ENCODE measurements at places on chromosomes 12 and 14.
A peak's percentile ranks its signal among the peaks of the same experiment; 100 is the strongest.

- DNase-seq, result no peak
Observed at GRCh38 chr14:90671382-90672234, 144.6 kb downstream of the TTC7B start.

GRCh38 chr12:49937639-49938300 lies 12.8 kb upstream of the AQP2 start:
- DNase-seq, result no peak

DNA sequence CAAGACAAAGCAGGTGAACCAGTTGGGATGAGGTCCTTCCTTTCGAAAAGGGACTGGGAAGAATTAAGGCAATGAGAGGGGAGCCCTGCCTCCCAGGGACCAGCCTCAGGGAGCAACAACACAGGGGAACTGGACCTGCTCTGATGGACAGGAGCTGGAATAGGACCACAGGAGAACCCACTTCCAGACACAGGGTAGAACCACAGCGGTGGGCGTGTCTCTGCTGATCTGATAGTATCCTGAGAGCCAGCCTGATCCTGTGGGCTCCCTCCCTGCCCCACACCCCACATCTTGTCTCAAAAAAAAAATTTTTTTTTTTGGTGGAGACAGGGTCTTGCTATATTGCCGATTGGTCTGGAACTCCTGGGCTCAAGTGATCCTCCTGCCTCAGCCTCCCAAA lies 13.6 kb upstream of the PLEK2 start:
- no peak for DNase-seq

- DNase-seq, result no peak
Observed at GRCh38 chr14:103001651-103002396, 55.5 kb downstream of the CDC42BPB start.

- no peak for DNase-seq
Observed at GRCh38 chr12:76040461-76040860, 8.9 kb upstream of the PHLDA1 start.

DNA sequence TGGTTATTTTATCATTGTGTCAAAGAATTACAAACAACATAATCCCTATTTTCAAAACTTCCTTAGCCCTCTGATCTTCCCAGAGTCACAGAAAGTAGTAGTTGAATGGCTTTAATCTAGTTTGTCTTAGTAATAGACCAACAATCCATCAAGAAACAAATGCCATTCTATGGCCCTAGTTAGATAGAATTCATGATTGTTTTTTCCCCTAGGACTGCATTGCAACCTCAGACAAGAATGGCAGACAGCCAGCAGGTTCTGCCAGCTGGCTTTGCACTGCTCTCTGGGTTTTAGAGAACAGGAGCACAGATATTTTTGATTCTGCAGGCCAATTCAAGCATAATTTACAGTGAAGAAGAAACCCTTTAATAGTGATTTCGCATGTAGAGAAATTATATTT lies 33.8 kb downstream of the SYT1 start:
- peak; percentile 79 for DNase-seq

DNA sequence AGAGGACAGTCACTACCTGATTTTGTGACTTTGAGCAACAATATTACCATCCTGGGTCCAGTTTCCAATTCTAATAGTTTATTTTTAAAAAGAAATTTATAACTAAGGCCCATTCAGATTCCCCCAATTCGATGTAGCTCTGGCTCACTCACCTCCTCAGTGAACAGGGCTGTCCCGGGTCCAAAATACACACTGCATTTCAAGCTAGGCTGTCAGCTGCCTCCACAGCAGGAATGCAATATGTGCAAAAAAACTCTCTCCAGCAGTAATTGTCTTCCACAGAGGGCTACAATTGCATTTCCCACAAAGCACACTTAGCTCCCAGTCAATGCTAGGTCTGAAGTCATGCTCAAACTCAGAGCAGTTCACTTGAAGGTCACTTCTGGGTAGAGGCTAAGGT lies 39.3 kb upstream of the ZNF641 start:
- no peak for DNase-seq

- no peak for DNase-seq
Observed at GRCh38 chr12:115491511-115492250, 785.8 kb downstream of the MED13L start.

DNA sequence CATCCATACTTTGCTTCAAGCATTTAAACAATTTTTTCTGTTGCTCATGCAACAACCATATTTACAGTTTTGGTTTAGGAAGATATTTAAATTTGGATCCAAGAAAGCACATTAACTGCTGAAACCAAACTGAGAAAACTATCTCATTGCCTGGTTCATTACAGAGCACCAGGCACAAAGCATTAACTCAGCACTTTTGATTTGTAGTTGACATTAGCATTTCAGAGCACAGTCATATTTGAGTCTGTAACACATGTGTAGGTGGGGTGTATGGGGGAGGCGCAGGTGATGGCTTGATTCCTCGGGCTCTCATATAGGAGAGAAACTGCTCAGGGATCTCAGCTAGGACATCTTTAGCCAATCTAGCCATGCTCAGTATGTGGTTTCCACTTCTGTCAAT lies 251.7 kb downstream of the CPNE8 start:
- no peak for DNase-seq

GRCh38 chr12:14410177-14410576 lies 44.7 kb downstream of the ATF7IP start:
- peak; percentile 14 for DNase-seq

- no peak for DNase-seq
Observed at GRCh38 chr14:36099619-36100018, 76.9 kb downstream of the PTCSC3 start.

GRCh38 chr14:104146651-104147345 lies 8.4 kb downstream of the KIF26A start:
- DNase-seq, result no peak

DNA sequence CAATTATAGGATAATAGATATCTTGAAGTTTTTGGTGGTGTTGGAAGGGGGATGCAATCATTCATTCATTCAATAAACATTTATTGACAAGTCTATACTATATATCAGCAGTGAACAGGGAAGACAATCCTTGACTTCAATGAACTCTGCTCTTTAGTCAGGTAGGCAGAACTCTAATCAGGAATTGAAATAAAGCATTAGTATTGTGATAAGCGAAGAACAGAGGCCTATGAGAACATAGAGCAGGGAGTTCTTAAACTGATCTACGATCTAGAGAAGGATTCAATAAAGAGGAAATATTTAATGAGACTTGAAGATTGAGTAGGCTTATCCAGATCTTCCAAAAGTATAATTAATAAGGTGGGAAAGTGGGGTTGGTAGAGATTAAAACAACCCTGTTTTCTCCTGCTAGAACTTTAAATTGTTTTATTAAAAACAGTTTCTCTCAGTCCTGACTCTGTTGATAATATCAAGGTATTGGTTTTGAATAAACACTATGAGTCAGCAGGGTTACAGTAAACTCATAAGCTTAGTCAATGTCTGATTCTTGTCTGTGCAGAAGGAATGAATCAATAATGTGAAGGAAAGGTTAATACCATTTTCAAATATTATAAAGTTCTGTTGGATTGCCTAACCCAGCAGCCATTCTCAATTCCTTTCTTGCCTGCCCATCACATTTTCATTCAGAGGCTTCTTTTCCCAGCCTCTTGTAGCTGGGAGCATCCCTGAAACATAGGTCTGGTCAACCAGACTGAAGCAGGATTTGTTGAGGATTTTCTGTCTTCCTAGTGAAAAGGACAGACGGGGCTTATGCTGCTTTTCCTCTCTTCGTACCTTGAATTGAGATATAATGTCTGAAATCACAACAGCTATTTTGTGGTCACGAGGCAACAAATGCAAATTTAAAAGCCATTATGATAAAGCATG lies 38.9 kb upstream of the KTN1 start:
- DNase-seq, result peak; percentile 20

DNA sequence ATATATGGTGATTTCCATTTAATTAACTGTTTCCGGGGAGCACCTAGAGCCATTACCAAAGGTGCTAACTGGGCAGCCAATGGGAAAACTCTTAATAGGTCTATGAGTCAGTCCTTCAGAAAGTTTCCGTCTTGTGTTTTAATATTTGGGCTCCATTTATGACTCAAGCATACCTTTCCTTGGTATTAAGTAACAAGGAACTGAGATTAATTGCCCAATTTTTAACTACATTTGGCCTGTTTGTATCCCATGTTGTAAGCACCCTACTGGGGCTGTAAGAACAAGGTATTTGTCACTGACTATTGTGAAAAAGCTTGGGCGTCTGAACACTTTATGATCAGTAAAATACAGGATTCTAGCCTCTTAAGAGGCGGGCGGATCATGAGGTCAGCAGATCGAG lies 62.8 kb upstream of the FOXN3 start:
- DNase-seq, result no peak

DNA sequence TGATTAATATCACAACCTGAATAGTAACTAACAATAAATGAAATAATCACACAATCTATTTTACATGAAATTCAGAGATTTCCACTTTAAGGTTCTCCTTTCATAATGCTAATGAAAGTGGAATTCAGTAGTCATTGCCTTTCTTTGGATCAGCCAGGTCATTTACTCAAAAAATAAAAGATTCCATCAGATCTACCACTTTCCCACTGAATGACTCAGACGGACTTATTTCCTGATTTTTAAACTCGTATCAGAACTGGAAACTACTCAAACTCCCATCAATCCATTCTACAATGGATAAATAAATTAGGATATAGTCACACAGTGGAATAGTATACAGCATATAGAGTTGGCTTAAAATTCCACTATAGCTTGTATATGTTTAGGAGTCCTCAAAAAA lies 237.1 kb downstream of the MED13L start:
- DNase-seq, result peak; percentile 81

DNA sequence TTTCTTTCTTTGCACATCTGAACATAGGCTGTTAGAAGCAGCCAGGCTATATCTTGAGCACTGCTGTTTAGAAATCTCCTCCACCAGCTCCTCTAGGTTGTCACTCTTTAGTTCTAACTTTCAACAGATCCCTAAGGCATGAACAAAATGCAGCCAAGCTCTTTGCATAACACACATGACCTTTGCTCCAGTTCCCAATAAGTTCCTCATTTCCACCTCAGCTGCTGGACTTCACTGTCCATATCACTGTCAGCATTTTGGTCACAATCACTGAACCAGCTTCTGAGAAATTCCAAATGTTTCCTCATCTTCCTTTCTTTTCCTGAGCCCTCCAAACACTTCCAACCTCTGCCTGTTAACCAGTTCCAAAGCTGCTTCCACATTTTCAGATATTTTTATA lies 27.6 kb upstream of the C14orf132 start:
- DNase-seq, result no peak

- no peak for DNase-seq
Observed at GRCh38 chr12:44674875-44675274, 201.2 kb downstream of the NELL2 start.

GRCh38 chr14:80475074-80475473 lies 263.8 kb upstream of the DIO2 start:
- no peak for DNase-seq

- DNase-seq, result no peak
Observed at GRCh38 chr14:50186107-50186506, 45.3 kb downstream of the SOS2 start.

GRCh38 chr12:3229577-3229976 lies 152.4 kb downstream of the TSPAN9 start:
- no peak for DNase-seq

DNA sequence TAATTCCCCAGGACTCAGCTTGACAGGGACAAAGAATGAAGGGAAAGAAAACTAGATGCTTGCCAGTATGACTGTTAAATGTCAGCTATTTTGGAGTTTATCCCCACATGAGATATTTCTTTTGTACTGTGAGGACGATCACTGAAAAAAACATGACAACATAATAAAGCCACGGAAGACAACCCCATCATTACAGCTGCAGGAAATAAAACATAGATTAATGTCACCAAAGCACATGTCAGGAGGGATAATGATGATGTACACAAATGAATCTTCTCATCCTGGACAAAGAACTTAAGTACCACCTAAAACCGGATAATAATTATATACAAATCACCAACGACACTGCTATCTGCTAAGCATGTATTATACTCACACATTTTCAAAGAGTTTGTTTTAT lies 84.6 kb upstream of the GRIP1 start:
- no peak for DNase-seq

DNA sequence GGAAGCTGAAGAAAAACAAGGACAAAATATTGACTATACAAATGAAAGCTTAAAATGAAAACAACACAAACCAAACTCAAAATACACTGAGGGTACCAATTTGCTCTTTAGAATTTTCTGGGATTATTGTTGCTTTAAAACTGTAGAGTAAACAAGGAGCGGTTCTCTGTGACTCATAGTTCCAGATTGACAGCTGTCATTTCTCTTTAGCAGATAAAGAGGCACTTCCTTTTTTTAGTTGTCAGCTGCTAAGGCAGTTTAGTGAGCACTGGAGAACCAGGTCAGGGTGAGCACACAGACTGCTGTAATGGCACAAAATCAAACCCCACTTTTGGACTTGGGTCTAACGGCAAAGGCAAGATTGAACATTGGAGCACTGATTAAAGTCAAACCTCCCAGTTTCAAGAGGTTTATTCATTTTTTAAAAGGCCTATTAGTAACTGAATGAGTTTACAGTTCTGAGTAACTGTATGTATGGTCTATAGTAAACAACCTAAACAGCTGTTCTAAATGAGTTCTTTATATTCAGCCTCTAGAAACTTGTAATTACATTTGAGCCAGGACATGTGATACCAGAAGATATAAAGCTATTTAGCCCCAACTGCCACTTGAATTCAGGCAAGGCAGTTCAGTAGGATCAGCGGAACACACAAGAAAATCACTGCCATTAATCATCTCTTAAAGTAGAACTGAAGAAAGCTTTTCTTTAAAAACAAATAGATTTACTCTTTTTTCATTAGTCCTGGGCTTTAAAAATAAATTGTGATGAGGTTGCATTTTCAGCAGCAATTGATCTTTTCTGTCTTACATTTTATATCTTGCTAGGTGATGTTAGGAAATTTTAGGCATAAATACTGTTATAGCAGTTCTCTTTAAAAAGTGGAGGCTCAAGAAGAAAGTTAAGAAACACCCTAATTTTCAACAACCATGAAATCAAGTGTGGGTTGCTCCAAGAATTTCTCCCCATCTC lies 71.7 kb upstream of the PRICKLE1 start:
- no peak for DNase-seq
